ENCODE measurements at places on chromosomes 1 and 21. TPM values are rescaled to one million over a fixed set of nuclear protein-coding genes. Genes with fewer than 3 reads are reported as not detected.

GRCh38 chr1:39213511-39214002, 9.1 kb downstream of the MACF1 start:
- H3K27me3 ChIP-seq = no peaks in the 10 kb centered on the region
- no peaks in the 10 kb centered on the region for H3K36me3 ChIP-seq
- DNase-seq = no peak
- peak overlapping the region; percentile 62 for H3K27ac ChIP-seq

Gene JAK1
- total RNA-seq = 63.2 TPM

- no peaks in the 10 kb centered on the region for H3K27me3 ChIP-seq
- DNase-seq = no peak
- H3K36me3 ChIP-seq = peaks cover 1% of the 10 kb centered on the region
- H3K4me3 ChIP-seq = no peak overlapping the region
Observed at GRCh38 chr1:116737855-116738321, 16.3 kb upstream of the CD2 start.

Gene UTP11
- 32.3 TPM for total RNA-seq

GRCh38 chr1:151831605-151832004, at the start of gene RORC:
TSS of gene RORC (minus strand) at chr1:151831802. CDS start at chr1:151831764, 38 bp downstream.
- no peak within 1 kb of the TSS for H3K27ac ChIP-seq
- H3K36me3 ChIP-seq = no peaks in the 10 kb centered on the region
- peaks cover 15% of the 10 kb centered on the region for H3K4me1 ChIP-seq

- H3K4me3 ChIP-seq = no peak overlapping the region
- peaks cover 5% of the 10 kb centered on the region for H3K4me1 ChIP-seq
- peaks cover 41% of the 10 kb centered on the region for H3K27me3 ChIP-seq
- no peak for DNase-seq
- no peak overlapping the region for H3K27ac ChIP-seq
Observed at GRCh38 chr1:233879841-233880240, 24.6 kb upstream of the SLC35F3 start.

Gene BARHL2
- not detected for total RNA-seq

GRCh38 chr1:50703240-50703639, 256.8 kb downstream of the FAF1 start:
- H3K4me3 ChIP-seq = no peak overlapping the region
- H3K4me1 ChIP-seq = peaks cover 23% of the 10 kb centered on the region
- H3K36me3 ChIP-seq = no peaks in the 10 kb centered on the region
- DNase-seq = no peak

DNA sequence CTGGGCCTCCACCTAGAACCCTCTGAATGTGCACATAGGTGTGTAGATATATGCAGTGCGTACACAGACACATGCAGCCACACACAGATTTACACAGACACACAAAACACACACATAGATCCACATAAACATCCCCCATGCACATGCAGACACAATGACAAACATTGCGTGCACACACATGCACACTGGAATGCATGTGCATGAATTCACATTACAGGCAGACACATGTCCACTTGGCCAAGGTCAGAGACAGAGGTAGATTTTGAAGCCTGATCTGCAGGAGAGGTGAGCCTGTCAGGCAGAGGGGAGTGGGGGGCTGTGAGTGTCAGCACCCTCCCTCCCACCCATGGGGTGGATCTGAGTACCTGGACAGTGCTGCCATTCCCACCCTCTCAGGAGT, 338.5 kb downstream of the PTPRU start:
- H3K27me3 ChIP-seq = peaks cover 13% of the 10 kb centered on the region
- DNase-seq = no peak
- H3K4me3 ChIP-seq = no peak overlapping the region
- H3K27ac ChIP-seq = no peak overlapping the region

GRCh38 chr1:68057564-68057963, 7.1 kb upstream of the DIRAS3 start:
- H3K27me3 ChIP-seq = no peaks in the 10 kb centered on the region
- H3K27ac ChIP-seq = no peak overlapping the region
- H3K4me1 ChIP-seq = no peaks in the 10 kb centered on the region
- DNase-seq = no peak

Gene LAMC2
- total RNA-seq = 9.9 TPM

Gene COL8A2
- total RNA-seq = 10.5 TPM

- H3K4me3 ChIP-seq = no peak overlapping the region
- no peak for DNase-seq
- peaks cover 5% of the 10 kb centered on the region for H3K36me3 ChIP-seq
- H3K27ac ChIP-seq = peak overlapping the region; percentile 75
Observed at GRCh38 chr1:61174060-61174795, 91.9 kb downstream of the NFIA start.

DNA sequence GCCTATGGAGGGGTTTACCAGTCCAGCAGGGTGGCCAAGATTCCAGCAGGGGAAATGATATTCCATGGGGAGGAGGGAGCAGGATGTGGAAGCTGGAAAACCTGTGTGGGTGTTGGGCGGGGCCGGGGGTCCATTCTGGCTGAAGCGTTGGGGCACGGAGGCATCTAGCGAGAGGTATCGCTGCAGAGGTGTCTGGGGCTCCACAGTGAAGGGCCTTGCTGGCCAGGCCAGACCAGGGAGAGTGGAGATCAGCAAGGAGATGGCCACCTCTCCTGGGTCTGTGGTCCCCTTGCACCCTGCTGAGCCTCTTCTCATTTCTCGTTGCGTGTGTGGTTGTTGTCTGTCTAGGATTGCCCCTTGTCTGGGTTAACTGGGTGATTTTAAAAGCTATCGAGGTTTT, 6.2 kb downstream of the COQ8A start:
- no peak for DNase-seq
- no peaks in the 10 kb centered on the region for H3K4me1 ChIP-seq

DNA sequence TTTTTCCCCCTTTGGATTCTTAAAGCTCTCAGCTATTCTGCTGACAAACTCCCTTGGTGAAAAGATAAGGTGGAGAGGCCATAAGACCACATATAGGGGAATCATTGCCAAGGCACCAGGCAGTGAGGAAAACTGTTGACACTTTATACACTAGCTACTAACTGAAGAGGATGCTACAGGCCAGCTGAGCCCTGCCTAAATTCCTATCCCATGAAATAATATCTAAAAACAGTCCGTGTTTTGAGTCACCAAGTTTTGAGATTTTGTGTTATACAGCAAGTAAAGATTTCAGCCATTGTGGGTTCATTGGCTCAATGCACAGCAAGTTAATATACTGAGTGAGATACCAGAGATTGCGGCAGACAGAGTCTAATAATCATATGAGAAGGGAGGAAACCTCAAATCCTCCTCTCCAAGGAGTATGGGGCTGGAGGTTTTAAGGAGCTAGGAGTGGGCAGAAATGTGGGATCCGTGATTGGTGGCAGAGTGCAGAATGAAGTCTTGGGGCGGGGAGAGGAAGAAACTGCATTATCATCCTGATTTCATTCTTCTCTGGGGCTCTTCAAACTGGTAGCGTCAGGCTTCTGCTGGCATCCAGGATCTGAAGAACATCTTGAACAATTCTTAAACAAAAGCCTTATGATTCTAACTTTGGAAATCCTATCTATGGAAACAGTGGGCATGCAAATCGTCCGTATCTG, 9.2 kb downstream of the CLDN8 start:
- H3K4me1 ChIP-seq = peaks cover 3% of the 10 kb centered on the region
- no peaks in the 10 kb centered on the region for H3K27me3 ChIP-seq
- no peak for DNase-seq
- no peaks in the 10 kb centered on the region for H3K36me3 ChIP-seq

GRCh38 chr1:219670426-219671149, 57.7 kb upstream of the ZC3H11B start:
- no peak overlapping the region for H3K4me3 ChIP-seq
- H3K27me3 ChIP-seq = no peaks in the 10 kb centered on the region
- no peak for DNase-seq
- H3K36me3 ChIP-seq = no peaks in the 10 kb centered on the region
- no peaks in the 10 kb centered on the region for H3K4me1 ChIP-seq

Gene PFDN2
- 53.2 TPM for total RNA-seq

- peaks cover 5% of the 10 kb centered on the region for H3K4me1 ChIP-seq
- no peak overlapping the region for H3K27ac ChIP-seq
- no peaks in the 10 kb centered on the region for H3K36me3 ChIP-seq
- DNase-seq = no peak
Observed at GRCh38 chr1:167650269-167651160, 20.5 kb downstream of the RCSD1 start.

- no peaks in the 10 kb centered on the region for H3K36me3 ChIP-seq
- peaks cover 10% of the 10 kb centered on the region for H3K4me1 ChIP-seq
- peak overlapping the region; percentile 90 for H3K4me3 ChIP-seq
- DNase-seq = peak; percentile 86
- peak overlapping the region; percentile 84 for H3K27ac ChIP-seq
Observed at GRCh38 chr1:202861420-202862132, 27.4 kb downstream of the RABIF start.

DNA sequence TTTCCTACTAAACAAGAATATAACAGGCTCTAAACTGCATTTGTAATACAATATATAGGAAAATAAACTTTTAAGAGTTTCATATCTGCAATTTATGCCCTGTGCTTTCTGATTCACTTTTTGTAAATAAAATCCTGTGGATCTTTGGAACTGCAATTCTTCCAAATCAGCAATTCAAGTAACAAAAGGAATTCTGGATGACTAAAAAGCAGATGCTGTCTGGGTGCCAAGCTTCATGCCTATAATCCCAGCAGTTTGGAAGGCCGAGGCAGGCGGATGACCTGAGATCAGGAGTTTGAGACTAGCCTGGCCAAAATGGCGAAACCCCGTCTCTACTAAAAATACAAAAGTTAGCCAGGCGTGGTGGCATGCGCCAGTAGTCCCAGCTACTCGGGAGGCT, 6.3 kb downstream of the NME7 start:
- no peak overlapping the region for H3K27ac ChIP-seq
- DNase-seq = no peak
- H3K4me3 ChIP-seq = no peak overlapping the region
- H3K27me3 ChIP-seq = no peaks in the 10 kb centered on the region
- H3K36me3 ChIP-seq = peaks cover 7% of the 10 kb centered on the region

DNA sequence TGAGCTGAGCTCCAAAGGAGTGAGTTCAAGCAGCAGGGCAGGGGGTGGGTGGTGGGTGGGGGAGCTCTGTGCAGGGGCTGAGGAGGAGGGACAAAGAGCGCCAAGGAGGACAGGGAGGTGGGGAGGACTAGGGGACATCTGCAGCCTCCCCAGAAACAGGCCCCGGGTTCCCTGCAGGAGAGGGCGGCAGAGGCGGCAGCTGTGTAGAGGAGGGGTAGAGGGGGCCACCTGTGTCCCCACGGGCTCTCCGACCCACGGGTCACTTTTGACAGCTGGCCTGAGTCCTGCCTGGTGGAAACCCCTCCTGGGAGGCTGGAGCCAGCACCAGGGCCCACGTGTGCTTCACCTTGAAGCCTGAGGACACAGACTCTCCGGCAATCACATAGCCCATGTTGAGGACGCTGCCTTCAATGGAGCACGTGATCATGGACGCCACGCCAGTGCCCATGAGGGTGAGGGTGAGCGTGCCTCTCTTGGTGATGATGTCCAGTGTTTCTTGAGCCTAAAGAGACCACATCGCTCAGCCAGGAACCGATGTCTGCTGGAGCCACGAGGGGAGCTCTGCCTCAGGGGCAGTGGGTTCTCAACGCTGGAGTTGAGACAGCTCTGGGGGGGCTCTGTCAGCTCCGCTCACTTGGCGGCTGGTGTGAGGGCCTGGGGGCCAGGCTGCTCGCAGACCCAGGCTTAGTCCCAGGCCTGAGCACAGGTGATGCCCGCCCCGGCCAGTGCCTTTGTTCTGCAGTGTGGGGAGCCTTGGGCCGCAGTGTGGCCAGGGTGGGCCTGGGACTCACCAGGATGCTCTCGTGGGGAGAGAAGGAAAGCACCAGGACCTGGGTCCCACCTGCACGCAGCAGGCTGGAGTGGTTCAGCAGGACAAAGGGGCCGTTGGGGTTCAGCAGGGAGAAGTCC, 6.6 kb upstream of the TMEM52 start:
- H3K27me3 ChIP-seq = peaks cover 3% of the 10 kb centered on the region
- no peak overlapping the region for H3K27ac ChIP-seq
- H3K4me1 ChIP-seq = no peaks in the 10 kb centered on the region
- DNase-seq = no peak

GRCh38 chr1:214370615-214371014, 89.7 kb downstream of the SMYD2 start:
- peak overlapping the region; percentile 92 for H3K27ac ChIP-seq
- peaks cover 50% of the 10 kb centered on the region for H3K4me1 ChIP-seq
- no peaks in the 10 kb centered on the region for H3K27me3 ChIP-seq

- no peak overlapping the region for H3K27ac ChIP-seq
- H3K4me3 ChIP-seq = no peak overlapping the region
- H3K4me1 ChIP-seq = peaks cover 19% of the 10 kb centered on the region
- no peak for DNase-seq
- H3K27me3 ChIP-seq = peaks cover 83% of the 10 kb centered on the region
Observed at GRCh38 chr1:231159963-231160761, 1.7 kb upstream of the TRIM67 start.

- H3K36me3 ChIP-seq = no peaks in the 10 kb centered on the region
- no peaks in the 10 kb centered on the region for H3K4me1 ChIP-seq
- DNase-seq = no peak
- H3K27me3 ChIP-seq = peaks cover 34% of the 10 kb centered on the region
- H3K27ac ChIP-seq = no peak overlapping the region
Observed at GRCh38 chr1:213507472-213508223, 456.6 kb downstream of the RPS6KC1 start.

DNA sequence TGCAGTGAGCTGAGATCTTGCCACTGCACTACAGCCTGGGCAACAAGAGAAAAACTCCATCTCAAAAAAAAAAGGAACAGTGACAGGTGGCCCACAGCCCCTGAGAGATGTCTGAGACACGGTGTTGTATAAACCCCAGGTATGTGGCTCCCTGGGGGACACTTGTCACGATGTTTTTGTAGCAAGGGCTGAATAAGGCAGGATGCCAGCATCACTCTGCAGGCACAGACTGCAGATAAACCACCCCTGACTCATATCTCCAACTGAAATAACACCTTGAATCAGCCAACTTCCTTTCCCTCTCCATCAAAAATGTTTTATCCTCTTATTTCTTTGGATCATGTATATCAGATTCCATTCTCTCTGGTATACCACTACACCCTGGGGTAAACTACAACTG, 52.5 kb downstream of the NMNAT2 start:
- H3K36me3 ChIP-seq = no peaks in the 10 kb centered on the region
- H3K27ac ChIP-seq = no peak overlapping the region
- peaks cover 8% of the 10 kb centered on the region for H3K4me1 ChIP-seq
- no peak overlapping the region for H3K4me3 ChIP-seq

Gene ADGRL4
- 0.07 TPM for total RNA-seq

- H3K27ac ChIP-seq = peak overlapping the region; percentile 37
- H3K27me3 ChIP-seq = no peaks in the 10 kb centered on the region
- no peak overlapping the region for H3K4me3 ChIP-seq
- DNase-seq = no peak
- no peaks in the 10 kb centered on the region for H3K36me3 ChIP-seq
- peaks cover 15% of the 10 kb centered on the region for H3K4me1 ChIP-seq
Observed at GRCh38 chr1:50667272-50667671, 244.0 kb upstream of the DMRTA2 start.

Gene KNCN
- not detected for total RNA-seq
